Naive B cell (primary cell): ENCODE measurements at places on chromosomes 13 and 19. TPM values are rescaled to one million over a fixed set of nuclear protein-coding genes. Genes with fewer than 3 reads are reported as not detected.
A peak's percentile ranks its signal among the peaks of the same experiment; 100 is the strongest.

DNA sequence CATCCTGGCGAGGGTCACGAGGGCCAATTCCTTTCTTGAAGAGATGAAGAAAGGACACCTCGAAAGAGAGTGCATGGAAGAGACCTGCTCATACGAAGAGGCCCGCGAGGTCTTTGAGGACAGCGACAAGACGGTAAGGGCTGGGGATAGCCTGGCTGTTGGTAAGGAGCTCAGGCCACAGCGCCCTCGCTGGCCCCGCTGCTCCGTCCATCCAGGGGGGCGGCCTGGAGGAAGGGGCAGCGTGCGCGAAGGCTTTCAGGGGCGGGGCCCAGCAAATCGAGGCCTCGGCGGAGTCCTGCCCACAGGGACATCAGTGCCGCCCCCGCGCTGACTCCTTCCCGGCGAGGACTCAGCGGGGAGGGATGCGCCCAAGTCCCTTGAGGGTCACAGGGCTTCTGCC is 6.9 kb downstream of the F10 start:
- DNase-seq = no peak

GRCh38 chr13:90014038-90014437 is 1333.4 kb upstream of the MIR17HG start:
- DNase-seq = no peak

GRCh38 chr13:71461892-71462291 is 405.1 kb downstream of the DACH1 start:
- no peak for DNase-seq

- DNase-seq = no peak
Measured at GRCh38 chr19:33736158-33736557, 60.5 kb upstream of the KCTD15 start.

DNA sequence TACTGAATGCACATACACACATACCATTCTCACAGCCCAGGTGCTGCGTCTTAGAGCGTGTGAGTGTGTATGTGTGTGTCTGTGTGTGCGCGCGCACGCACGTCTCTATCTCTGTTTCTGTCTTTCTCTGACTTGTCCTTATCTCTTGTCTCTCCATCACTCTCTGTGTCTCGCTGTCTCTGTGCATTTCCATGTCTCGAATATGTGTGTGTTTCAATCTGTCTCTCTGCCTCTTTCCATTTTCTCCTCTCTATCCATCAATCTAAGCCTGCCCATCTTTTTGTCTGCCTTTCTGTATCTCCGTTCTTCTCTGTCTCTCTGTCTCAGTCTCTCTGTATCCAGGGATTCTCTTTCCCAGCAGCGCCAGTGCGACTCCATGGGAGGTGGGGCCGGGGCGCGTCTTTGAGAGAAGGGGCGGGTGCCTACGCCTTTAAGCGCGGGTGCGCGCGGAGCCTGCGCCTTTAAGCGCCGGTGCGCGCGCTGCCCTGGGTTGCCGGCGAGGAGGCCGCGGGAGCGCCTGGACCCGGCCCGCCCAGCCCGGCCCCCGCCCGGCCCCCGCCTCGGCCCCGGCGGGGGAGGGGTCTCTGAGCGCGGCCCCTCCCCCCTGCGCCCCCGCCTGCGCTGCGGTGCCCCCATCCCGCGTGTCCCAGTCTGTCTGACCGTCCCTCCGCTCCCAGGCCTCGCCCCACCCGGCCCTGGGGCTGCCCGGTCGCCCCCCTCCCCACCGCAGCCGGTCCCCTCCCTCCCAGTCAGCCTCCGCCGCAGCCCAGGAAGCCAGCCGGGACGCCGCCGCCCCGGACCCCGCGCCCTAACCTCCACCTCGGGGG is at the start of gene LRFN3:
Gene LRFN3, plus strand, starts transcription at position 464 of the 827 bp plus-strand sequence. CDS start 3,052 bp downstream, outside the sequence.
- no peak for DNase-seq

DNA sequence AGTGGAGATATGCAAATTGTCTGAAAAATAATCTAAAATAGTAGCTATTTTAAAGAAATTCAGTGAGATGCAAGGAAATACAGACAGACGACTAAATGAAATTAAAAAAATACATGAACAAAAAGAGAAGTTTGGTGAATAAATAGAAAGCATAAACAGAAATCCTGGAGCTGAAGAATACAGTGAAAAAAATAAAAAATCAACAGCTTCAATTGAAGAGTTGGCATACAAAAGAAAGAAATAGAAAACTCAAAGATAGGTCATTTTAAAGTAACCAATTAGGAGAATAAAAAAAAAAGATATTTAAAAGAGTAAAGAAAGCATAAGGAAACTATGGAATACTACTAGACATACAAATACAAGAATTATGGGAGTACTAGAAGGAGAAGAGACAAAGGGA is 2191.5 kb upstream of the PCDH20 start:
- DNase-seq = no peak

GRCh38 chr13:109314101-109314500 is 472.3 kb downstream of the IRS2 start:
- DNase-seq = no peak

DNA sequence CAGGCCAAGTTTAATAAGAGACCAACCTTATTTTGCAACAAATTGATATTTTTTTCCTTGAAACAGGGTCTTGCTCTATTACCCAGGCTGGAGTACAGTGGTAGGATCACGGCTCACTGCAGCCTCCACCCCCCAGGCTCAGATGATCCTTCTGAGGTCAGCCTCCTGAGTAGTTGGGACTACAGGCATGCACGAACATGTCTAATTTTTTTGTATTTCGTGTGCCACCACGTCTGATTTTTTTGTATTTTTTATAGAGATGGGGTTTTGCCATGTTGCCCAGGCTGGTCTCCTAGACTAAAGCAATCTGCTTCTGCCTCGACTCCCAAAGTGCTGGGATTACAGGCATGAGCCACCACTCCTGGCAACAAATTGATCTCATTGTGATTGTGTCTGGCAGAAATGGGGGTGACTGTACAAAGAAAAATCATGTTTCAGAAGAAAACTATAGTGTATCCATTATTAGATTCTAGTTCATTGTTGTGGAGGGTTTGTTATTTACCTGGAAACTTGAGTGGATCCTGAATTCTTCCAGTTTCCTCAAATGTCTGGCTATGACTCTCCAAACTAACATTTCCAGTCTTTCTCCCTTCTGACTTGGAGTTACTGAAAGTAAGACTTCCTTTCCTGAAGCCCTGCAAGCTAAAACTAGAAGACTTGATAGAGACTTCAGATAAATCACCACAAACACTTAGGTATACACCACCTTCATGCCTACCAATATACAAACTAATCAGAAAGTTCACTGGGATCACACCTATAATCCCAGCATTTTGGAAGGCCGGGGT is 17.3 kb upstream of the AKT2 start:
- no peak for DNase-seq

DNA sequence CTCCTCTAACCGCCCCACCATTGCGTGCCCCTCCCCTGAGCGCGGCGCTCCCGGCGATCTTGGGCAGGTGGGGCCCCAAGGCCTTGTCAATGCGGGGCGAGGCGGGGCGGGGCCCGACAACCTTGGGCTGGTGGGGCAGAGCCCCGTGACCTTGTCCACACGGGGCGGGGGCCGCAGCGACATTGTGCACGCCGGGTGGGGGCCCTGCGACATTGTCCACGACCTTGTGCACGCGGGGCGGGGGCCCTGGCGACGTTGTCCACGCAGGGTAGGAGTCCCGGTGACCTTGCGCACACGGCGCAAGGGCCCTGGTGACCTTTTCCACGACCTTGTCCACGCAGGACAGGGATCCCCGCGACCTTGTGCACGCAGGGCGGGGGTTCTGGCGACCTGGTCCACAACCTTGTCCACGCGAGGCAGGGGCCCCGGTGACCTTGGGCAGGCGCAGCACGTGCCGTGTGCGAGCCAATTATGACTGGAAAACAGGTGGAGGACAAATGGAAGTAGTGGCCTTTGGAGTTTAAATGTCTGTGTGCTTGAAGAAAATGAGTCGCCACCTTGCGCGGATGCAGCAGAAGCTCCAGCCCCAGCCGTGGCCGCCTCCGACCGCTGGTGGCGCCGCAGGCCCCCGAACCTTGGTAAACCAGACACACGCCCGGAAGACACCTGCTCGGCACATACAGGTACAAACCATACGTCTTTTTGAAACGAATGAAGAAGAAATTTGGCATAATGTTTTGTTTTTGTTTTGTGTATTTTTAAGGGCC is 62.6 kb downstream of the LATS2 start:
- no peak for DNase-seq

GRCh38 chr13:51255556-51255955 is 33.4 kb downstream of the FAM124A start:
- no peak for DNase-seq

DNA sequence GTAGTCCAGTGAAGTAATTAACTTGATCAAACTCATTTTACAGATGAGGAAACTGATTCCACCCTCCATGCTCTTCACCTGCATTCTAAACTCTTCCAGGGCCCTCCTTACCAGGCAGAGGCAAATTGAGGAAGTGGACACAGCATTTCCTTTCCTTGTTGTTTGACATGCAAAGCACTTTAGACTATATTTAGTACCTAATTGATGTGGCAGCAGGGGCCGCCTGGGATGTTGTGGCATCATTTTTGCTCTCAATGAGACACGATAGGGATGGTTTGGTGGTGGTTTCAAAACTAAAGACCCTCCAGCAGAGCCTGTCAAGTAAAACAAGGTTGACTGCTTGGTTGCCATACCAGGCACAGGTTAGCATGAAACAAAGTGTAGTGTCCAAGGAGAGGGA is 7.9 kb downstream of the SIPA1L3 start:
- peak; percentile 65 for DNase-seq

- DNase-seq = no peak
Measured at GRCh38 chr13:41289463-41289881, 21.6 kb upstream of the NAA16 start.

DNA sequence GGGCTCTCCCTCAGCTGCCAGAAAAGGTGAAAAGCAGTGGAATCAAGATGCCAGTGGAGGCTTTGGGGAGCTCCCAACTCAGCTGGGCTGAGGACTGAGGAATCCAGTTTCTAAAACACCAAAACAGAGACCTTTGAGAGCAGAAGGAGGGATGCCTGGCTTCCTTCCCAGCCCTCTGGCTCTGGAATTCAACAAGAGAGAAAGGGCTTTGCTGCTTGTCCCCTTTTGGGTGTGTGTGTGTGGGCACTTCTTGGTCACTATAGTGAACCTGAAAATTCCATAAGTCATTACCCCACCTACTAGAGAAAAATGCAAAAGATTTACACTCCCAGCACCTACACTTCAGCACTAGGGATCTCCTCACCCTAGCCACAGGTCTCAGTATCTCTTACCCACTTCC is 30.3 kb upstream of the CYP2B6 start:
- no peak for DNase-seq

DNA sequence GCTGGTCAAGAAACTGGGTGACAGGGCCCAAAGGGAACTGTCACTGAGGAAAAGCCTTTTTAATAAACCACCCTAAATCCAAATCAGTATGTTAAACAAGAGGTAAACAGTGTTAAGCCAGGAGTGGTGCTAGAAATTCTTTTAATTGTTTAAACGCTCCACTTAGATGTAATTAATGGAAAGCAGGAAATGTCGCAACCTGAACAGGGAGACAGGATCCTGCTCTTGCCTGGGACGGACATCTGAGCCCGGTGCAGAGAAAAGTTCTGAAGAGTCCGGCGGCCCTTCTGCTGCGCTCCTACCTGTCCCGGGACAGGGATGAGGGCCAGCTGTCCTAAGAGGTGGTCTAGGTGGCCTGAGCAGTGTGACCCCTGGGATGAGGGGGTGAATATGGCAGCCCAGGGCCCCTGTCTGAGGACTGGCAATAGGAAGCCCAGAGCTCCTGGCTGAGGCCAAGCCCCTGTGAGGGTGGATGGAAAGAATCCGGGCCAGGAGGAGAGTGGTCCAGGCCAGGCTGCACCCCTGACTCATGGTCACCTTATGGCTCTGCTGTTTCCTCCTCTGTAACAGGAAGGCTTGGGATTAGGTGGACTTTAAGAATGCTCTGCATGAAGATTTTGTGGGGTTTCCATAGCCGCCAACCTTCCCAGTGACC is 112.8 kb upstream of the GJB6 start:
- no peak for DNase-seq

DNA sequence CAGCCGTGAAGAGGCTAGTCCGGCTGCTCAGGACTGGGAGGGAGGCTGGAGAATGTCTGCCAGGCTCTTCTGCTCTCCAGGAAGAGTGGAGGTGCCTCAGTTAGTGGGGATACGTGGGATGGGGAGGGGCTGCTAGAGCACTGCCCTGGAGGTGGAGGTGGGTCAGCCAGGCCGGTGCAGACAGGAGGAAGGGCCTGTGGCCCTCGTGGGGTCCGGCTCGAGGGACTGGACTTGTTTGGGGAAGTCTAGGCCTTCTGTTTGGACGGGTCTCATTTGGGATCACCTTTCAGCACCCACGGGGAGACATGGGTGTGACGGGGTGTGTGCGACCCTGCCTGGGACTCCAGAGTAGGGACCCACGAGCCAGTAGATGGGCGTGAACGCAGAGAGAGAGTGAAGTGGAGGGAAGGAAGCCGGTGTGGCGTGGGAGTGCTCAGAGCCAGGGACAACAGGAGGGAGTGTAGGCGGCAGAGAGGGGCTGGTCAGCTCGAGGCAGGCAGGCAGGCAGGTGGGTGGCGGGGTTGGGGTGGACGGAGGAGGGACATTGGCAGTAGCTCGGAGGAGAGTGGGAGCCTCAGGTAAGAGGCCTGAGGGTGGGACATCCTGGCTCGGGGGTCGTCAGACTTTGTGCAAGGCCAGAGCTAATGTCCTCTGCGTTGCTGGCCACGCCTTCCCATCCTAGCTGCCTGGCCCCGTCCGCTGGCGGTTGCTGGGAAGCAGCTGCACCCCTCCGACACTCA is 11.5 kb downstream of the EPN1 start:
- no peak for DNase-seq

DNA sequence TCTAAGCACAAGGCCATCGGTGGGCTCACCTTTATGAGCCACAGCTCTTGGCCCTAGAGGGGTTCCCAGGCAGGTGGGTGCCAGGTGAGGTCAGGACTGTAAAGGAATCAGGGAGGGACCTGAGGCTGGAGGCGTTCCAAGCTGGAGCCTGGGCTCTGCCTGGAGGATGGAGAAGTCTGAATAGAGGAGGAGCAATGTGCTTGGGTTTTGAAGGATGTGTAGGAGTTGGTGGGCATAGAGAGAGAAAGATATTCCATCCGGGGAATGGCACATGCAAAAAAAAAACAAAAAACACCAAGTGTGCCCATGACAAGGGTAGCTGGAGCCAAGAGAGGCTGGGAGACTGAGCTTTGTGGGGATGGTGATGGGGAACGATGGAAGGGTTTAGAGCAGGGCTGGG is 2.4 kb downstream of the GRIN3B start:
- DNase-seq = no peak

GRCh38 chr13:46317120-46317519 is 69.9 kb downstream of the RUBCNL start:
- DNase-seq = no peak

- no peak for DNase-seq
Measured at GRCh38 chr19:45597425-45598111, 4.4 kb downstream of the GPR4 start.

Gene OR7C1
- not detected for polyA plus RNA-seq

Gene CRTC1
- 2.3 TPM for polyA plus RNA-seq

Gene KIR2DL3
- not detected for polyA plus RNA-seq

Gene ATXN8OS
- not detected for polyA plus RNA-seq

Gene ZNF442
- 1.8 TPM for polyA plus RNA-seq
